Lung microvascular endothelial cell (primary cell): ENCODE measurements at places on chromosomes 4 and X. TPM values are rescaled to one million over a fixed set of nuclear protein-coding genes. Genes with fewer than 3 reads are reported as not detected.

- no peak for DNase-seq
Measured at GRCh38 chr4:113293043-113293560, 243.6 kb downstream of the ANK2 start.

GRCh38 chr4:159941076-159941475, 838.2 kb downstream of the RAPGEF2 start:
- no peak for DNase-seq

DNA sequence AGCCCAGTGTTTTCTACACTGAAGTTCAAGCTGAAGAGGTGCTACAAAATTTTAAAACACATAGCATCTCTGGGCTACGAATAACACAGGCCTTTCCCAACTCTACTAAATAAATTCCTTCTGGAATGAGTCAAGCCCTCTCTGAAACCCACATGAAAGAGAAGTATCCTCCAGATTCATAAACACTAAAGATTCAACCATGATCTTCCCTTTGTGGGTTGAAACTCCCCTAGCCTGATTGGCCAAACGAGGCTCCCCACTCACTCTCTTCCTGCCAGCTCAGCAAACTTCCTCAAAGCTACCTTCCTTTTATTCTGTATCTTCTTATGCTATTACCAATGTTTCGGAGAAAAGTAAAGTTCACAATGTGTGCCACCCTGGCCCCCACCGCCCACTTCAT, 95.4 kb downstream of the NKX6-1 start:
- DNase-seq: no peak

The KLF8 gene
- 0.20 and 0.22 TPM in 2 replicates for total RNA-seq
